ENCODE measurements at places on chromosomes 7 and 10. TPM values are rescaled to one million over a fixed set of nuclear protein-coding genes. Genes with fewer than 3 reads are reported as not detected.

The GCK gene
- 0.40 TPM for polyA plus RNA-seq

The INA gene
- polyA plus RNA-seq = 8.5 TPM

The TSPAN12 gene
- not detected for polyA plus RNA-seq

The IFIT2 gene
- 11.4 TPM for polyA plus RNA-seq

The ACTA2 gene
- 1,821 TPM for polyA plus RNA-seq

- no peak for DNase-seq
Observed at GRCh38 chr7:94565247-94565894, 55.8 kb downstream of the CASD1 start.

- no peak for DNase-seq
Observed at GRCh38 chr10:17066000-17066399, 63.6 kb downstream of the CUBN start.

DNA sequence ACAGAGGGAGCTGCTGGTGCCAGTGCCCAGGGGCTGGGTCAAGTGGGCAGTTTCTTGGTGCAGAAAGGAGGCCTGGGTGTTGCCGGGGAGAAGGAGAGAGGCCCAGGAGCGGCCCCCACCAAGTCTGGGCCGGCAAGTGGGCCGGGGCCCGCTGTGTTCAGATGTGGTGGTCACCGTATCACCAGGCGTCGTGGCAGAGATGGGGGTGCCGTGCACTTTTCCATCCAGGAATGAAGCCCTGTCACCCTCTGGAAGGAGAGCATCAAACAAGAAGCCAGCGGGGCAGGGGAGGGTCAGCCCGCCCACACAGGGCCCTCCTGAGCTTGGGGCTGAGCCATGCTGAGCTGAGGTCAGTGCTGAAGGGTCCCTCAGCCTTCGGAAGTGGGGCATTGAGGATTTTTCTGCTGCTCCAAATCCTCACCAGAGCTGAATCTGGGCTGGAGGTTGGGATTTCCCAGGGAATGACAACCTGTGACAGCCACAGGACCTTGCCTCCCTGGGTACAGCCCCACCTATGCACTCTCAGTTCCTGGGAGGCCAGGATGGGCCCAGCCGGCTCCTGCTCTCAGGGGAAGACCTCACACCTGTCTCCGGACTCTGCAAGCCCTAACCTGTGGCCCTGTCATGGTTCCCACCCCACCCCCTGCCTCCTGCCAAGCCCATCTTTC is 27.9 kb upstream of the INPP5A start:
- DNase-seq = no peak

- DNase-seq = no peak
Observed at GRCh38 chr10:110420401-110421193, 77.1 kb upstream of the DUSP5 start.

DNA sequence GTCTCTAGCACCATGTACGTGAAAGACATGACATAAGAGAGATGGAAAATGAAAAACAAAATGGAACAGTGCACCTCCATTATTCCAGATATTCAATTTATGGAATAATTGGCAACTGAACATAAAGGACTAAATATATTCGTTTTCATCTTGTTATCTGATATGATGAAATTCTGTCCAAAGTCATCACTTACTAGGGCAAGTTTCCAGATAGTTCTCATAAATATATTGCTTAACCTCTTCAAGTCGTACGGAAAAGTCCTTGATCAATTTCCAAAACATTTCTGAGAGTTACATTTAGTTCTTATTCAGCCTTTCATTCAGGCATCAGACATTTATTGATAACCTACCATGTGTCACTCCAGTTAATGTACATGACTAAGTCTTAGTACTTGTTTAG is 185.2 kb downstream of the HGF start:
- DNase-seq = no peak

DNA sequence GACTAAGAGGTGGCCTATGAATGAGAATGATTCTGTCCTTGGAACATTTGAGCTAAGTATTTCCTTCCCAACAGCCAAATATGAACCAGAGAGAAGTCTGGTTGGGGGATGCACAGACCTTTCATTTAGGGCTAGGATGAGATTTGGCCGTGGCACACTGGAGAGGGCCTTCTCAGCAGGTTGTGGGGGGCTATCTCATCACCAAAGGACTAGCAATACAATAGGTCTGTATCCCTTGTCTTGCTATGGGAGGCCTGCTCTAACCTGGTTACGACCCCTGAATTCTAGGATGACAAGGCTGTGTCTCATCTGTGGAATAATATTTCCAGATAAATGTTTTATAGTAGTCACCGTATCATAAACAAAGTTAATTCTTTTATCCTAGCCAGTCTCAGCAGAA is 133.0 kb downstream of the CHRM2 start:
- DNase-seq = no peak

- no peak for DNase-seq
Observed at GRCh38 chr10:101216207-101217043, 12.8 kb downstream of the LBX1 start.

GRCh38 chr10:79947787-79948424 is 999 bp downstream of the SFTPD start:
- DNase-seq = no peak
